ENCODE measurements at places on chromosomes 4 and X.
A peak's percentile ranks its signal among the peaks of the same experiment; 100 is the strongest.

- DNase-seq, result no peak
These were observed 21.1 kb upstream of the HNRNPD start for GRCh38 chr4:82394896-82395295.

- DNase-seq, result no peak
These were observed 8.7 kb upstream of the TADA2B start for GRCh38 chr4:7034262-7035081.

DNA sequence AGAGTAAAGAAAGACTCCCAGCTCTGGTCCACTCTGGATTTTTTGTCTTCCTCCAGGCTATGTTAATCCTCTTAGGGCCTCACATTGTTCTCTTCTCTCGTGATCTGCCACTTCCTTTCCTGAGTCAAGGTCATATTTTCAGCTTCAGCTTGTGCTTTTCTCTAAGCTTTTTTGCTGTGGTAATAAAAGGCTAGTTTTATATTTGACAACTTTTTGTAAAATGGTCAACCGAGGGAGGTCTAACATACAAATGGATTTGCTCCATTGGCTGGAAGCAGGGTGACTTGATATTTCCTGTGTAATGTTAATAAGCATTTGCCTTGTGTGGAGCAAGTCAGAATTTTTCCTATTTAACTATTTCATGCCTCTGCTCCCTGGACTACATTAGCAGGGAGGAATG, 239.7 kb downstream of the RAB28 start:
- no peak for DNase-seq

DNA sequence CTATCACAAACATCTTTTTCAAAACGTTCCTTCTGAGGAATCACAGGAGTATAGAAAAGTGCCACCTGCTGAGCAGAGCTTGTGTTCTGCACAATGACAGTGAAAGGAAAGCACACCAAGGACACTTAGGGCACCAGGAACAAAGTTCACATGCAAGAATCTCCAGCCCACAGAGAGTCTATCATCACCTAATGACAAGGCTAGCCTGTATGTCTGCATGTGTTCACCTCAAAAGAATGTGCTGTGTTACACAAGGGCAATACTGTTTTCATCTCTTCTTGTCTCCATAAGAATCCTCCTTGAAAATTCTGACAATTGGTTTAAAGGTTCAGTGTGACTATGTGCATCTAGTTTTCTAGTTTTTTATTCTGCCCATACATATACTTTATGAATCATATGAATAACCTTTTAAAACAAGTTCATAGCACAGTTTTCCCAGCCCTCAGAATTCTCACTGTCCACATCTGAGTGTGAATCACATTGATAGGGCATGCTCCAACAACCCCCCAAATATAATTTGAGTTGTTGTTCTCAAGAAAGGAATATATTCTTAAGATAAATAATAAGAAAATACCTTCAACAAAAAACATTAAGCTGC, 118.0 kb downstream of the PWWP3B start:
- DNase-seq, result no peak

- no peak for DNase-seq
These were observed 66.1 kb upstream of the HGFAC start for GRCh38 chr4:3375688-3376087.

- DNase-seq, result peak; percentile 56
These were observed 57.6 kb downstream of the MAPK10 start for GRCh38 chr4:86302251-86302650.

DNA sequence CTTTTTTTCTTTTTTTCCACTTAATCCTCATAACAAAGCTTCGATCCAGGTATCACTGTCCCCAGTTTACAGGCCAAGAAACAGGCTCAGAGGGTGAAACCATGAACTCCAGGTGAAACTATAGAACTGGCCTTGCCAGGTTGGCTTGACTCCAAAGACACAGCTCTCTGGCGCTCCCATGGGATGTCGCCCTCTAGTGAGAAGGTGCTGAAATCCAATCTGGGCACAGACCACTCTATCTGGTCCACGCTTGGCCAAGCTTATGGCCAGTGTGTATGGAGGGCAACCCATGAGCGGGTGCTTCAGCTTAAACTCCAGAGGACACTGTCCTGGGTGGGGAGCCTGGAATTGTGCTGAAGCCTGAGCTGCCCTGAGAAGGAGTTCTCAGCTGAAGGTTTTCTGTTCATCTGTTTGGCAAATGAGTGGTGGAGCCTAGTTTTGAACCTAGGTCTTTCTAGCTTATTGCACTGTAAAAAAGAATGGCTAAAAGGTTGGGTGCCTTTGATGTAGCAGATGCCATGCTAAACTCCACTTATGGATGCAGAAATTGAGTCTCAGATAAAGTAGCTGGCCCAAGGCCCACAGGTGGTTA, 70.5 kb downstream of the SEL1L3 start:
- no peak for DNase-seq

- no peak for DNase-seq
These were observed 2.0 kb downstream of the DIPK2B start for GRCh38 chrX:45198706-45199105.

GRCh38 chr4:125115476-125115875, 199.3 kb upstream of the FAT4 start:
- DNase-seq, result no peak

DNA sequence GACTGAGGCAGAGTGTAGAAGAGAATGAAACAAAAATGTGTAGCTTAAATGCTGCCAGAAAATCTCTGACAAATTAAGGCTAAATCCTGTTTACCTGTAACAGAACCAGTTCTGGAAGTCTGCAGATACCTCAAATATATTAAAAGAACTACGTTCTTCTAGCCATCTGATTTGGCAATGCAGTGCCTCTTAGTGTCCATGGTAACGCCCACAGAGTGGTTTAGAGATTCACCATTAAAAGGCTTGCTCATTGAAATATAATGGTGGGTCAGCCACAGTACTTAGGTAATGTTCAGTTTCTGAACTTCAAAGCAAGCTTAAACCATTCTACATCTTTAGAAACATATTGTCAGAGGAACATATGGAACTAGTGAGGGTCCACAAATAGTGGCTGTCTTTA, 23.2 kb upstream of the LUZP4 start:
- DNase-seq, result no peak

DNA sequence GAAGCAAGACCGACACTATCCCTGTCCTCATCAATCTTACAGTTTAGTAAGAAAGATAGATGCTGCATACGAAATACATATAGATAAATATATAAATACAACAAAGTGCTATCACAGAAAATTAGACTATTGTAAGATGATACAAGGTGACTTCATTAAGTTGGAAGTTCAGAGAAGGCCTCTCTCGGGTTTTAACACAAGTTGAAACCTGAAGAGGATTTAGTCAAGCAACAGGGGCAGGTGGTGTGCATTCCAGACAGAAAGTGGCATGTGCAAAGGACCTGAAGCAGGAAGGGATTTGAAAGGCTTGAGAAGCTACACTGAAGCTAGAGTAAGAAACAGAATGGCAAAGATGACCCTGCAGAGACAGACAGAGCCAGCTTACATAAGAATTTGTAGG, 36.5 kb downstream of the USP46 start:
- no peak for DNase-seq

DNA sequence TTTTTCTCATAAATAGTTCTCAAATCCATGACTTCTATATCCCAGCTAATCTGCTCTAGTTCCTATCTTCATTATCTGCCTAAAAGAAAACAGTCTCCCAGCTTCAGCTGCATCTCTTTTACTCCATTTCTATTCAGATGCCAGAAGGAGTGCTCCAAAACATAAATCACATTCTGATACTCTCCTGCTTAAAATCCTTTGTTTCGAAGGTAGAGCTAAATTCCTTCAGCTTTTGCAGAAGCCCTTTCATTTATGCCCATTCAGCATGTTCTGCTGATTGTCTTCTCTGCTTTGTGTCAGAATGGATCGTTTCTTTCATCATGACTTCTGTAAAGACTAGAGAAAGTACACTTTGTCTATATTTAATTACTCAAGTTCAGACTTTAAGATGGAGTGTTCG, 440.1 kb upstream of the SMIM31 start:
- no peak for DNase-seq

DNA sequence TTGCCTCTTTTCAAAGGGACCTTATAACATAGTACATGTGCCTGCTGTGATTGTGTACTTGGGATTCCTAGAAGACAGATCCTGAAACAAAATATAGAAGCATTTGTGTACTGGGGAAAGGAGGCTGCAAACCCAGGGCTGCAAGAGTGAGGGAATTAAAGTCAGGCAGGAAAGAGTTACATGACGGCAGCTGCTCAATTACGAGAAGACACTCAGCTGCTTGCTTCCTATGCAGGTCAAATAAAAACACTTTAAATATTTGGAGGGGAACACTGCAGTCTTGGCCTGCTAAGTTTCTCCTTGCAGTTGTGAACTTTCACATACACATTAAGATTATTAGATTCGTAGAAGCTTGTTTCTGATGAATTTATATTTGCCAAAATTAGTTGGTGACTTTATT, 191.9 kb upstream of the CXCL13 start:
- DNase-seq, result no peak

DNA sequence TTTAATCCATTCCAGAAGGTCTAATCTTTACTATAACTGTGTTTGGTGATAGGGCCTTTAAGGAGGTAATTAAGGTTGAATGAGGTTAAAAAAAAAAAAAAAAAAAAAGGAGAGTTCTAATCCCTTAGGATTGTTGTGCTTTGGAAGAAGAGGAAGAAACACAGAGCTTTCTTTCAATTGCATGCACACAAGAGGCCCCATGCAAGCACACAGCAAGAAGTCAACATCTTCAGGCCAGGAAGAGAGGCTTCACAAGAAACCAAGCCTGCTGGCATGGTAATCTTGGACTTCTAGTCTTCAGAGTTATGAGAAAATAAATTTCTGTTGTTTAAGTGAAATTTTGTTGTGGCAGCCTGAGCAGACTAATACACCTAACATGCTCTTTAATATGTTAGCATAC, 118.6 kb downstream of the NAA11 start:
- no peak for DNase-seq

DNA sequence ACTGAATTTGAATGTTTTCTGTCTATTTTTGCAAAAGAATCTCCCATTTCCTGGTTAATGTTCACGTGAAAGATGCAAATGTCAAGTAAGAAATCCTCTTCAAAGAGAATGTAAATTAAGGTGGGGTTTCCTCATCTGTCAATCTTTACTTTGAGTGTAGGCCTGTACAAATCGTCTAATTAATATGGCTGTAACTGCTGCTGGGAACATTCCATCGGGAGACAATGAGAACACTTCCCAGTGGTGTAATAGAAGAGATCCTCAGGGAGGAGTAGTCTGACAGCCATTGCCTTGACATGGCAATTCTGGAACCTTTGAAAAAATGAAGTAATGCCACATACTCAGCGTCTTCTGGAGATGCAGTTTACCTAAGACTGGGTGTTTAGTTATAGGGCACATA, 3.7 kb downstream of the EREG start:
- no peak for DNase-seq

- DNase-seq, result no peak
These were observed 55.8 kb upstream of the ENPP6 start for GRCh38 chr4:184273166-184274147.

DNA sequence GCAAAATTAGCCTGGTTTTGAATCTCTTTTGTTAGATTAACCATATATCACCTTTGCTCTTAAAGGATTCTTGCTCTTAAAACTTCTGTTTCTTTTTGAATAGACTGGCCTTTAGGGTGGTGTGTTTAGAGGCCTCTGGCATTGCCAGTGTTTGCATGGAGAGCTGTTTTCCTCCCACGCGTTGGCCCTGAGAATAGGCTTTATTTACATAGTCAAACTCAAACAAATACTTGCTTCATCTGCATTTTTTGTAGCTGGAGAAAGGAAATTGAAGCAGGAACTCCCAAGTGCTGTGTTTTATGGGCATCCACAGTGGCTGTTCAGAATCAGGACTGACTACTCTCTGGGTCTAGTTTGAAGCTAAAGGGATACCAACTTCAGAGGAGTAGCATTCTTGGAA, 2.7 kb downstream of the SHROOM2 start:
- no peak for DNase-seq

GRCh38 chr4:18167831-18168230, 146.3 kb upstream of the LCORL start:
- DNase-seq, result no peak

DNA sequence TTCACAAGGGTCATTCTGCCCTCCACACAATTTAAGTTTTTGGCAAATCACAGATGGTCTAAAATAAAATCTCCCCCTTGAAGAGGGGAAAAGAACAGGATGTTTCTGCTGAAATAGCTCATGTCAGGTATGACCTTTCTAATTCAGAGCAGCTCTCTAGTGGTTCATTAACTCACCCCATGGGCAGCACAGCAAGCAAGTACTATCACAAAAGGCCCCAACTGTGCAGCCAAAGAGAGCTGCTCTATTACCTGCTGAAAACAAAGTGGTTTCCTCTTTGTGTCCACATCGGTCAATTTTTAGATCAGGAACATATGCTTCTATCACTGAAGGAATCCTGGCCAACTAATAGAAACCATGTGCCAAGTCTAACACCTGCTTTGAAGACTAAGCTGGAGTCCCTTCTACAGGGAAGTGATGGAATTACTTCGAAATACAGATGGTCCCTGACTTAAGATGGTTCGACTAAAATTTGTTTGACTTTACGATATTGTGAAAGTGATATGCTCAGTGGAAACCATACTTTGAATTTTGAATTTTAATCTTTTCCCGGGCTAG, 164.3 kb downstream of the ENOX2 start:
- no peak for DNase-seq

- no peak for DNase-seq
These were observed 185.7 kb upstream of the NWD2 start for GRCh38 chr4:37058826-37059225.

GRCh38 chr4:48904101-48904500, 2.5 kb downstream of the OCIAD2 start:
- DNase-seq, result no peak

- DNase-seq, result no peak
These were observed 564.5 kb downstream of the ZNF674 start for GRCh38 chrX:45980726-45981125.

GRCh38 chr4:5712931-5713330, 1.9 kb downstream of the EVC start:
- DNase-seq, result no peak

- DNase-seq, result no peak
These were observed 33.8 kb upstream of the GPR174 start for GRCh38 chrX:79110731-79111130.

GRCh38 chr4:55012363-55013230, 112.8 kb downstream of the KDR start:
- DNase-seq, result no peak

DNA sequence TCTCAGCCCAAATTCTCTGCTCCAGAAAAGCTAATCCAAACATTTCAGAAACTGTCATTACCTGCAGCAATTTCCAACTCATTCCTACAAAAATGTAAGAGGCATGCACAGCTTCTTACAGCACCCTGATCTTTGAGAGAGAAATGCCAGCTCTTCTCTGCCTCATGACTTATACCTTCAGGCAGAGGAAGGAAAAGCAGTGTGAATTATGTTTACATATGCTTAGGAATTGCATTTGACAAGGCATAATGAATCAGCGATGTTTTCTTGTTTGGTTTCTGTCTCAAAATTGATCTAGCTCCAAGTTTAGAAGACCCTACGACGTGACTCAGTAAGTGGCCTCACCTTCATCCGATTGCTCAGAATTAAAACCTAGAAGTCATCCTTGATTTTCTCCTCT, 21.8 kb upstream of the AGA start:
- no peak for DNase-seq

GRCh38 chr4:87651941-87652340, 1.9 kb downstream of the DMP1 start:
- no peak for DNase-seq

GRCh38 chrX:50638123-50638522, 167.5 kb upstream of the DGKK start:
- DNase-seq, result no peak

GRCh38 chr4:2537011-2537830, 774 bp downstream of the FAM193A start:
- peak; percentile 19 for DNase-seq

- DNase-seq, result peak; percentile 73
These were observed 39.8 kb upstream of the TMEM131L start for GRCh38 chr4:153426207-153426885.
